ENCODE measurements at places on chromosomes 3 and 15. TPM values are rescaled to one million over a fixed set of nuclear protein-coding genes. Genes with fewer than 3 reads are reported as not detected.

DNA sequence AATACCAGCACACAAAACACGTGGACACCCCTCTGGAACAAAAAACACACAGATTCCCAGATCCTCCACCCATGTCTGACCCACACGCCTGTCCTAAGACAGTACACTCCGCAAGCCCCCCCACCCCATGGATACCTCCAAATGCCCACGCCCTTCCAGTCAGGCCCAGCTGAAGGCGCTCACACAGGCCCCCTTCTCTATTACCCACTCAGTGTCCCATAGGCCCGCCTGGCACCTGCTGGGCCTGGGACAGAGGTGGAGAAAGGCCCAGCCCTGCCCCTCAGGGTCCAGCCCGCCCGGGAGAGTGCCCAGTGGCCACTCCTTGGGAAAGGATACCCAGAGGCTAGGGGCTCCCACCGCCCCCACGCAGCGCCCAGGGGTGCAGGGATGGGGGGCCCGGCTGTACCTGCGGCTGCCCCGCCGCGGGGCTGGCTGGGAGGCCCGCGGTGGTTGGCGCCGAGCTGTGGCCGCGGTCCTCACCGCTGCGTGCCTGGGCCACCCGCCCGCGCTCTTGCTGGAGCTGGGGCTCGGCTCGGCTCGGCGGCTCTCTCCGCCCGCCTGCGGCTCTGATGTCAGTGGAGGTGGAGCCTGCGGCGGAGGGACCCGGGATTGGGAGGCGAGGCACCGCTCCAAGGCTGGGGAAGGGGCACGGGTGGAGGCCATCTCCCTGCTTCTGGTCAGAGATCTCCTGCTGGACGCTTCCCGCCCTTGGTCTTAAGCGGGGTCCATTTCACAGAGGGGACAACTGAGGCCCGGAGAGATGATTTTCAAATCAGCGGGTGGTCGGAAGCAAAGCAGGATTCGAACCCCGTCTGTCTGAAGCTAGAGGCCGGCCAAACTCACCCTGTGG is at the start of gene CAMK1:
CAMK1 (minus strand) TSS at position 522 of the 850 bp plus-strand sequence. CDS start 2,198 bp downstream, outside the sequence.
- no peak for DNase-seq

DNA sequence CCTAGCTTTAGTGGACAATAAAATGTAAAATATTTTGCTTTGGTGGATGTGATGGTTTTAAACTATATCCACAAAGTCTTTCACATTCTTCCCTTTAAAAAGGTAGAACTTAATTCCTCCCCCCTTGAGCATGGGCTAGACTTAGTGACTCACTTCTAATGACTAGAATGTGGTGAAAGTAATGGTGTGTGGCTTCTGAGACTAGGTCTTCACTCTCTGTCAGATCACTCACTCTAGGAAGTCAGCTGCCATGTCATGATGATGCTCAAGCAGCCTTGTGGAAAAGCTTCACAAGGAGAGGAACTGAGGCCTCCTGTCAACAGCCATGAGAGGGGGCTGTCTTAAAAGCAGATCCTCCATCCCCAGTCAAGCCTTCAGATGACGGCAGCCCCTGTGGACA is 4.2 kb downstream of the LRRC2 start:
- no peak for DNase-seq

- DNase-seq: no peak
Observed at GRCh38 chr3:195106418-195106906, 164.5 kb downstream of the XXYLT1 start.

- no peak for DNase-seq
Observed at GRCh38 chr3:16817197-16817596, 67.6 kb upstream of the PLCL2 start.

DNA sequence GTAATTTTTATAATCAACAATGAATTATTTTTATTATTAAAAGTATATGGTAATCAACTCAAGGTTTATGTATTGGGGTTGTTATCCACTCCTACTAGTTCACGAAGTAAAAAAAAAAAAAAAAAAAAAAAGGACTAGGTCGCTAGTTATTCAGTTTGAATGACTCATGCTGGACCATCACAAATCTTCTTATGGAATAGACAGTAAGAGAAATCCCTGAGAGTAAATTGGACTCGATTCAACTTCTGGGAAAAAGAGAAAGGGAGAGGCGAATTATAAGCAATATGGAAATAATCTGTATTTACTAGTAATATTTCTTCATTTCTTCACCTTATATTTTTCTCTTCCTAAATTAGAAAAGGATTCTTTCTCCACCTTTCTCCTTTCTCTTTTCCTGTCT is 2.0 kb downstream of the MYEF2 start:
- no peak for DNase-seq

GRCh38 chr15:96331945-96332636 is 1.6 kb downstream of the NR2F2 start:
- no peak for DNase-seq

DNA sequence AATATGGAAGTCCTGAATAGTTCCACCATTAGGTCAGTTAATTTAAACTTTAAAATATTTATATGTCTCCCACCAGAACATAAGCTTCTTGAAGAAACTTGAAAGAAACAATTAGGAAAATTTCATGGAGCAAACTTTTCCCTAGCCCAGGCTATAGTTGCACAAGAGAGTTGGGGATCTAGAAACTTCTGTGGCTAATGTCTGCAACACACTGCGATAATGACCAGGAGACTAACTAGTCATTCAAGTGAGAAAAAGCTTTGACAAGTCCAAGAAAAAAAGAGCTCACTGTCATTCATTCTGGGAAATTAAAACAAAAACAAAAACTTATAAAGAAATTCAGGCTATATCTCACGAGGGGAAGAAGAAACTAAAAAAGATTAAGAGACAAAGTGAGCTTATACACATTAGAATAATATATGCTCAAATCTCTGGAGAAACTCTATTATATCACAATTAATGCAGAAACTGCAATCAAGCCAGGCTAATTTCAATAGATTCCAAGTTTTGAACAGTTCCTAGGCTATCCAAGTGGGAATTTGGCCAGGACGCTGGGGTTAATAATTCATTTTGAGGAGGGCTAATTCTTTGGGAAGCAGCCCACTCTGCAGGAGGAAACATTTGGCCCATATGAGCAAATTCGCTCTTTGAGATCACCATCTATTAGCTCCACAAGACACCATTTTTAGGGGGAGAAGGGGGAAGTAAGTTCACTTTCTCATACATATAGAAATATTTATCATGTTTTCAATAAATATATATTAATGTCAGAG is 134.6 kb downstream of the MEIS2 start:
- DNase-seq: peak; percentile 45

DNA sequence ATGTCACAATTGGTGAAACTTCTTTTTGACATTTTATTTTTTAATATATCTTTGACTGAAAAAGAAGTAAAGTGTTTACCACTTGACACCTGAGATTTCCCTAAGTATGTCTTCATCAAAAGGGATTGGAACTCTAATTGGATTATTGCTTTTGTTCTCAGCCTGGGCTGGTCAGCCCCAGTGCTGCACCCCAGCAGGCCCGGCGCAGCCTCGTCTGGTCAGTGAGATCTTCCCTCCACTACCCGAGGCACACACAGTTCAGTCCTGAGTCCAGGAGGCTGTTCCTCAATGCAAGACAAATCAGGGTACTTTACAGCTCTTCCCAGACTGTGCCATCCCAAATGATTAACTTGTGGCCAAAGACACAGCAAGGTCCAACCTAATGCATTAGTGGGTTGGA is 146.9 kb upstream of the SEMA6D start:
- no peak for DNase-seq

- DNase-seq: no peak
Observed at GRCh38 chr3:185583925-185584324, 2.2 kb upstream of the SENP2 start.

DNA sequence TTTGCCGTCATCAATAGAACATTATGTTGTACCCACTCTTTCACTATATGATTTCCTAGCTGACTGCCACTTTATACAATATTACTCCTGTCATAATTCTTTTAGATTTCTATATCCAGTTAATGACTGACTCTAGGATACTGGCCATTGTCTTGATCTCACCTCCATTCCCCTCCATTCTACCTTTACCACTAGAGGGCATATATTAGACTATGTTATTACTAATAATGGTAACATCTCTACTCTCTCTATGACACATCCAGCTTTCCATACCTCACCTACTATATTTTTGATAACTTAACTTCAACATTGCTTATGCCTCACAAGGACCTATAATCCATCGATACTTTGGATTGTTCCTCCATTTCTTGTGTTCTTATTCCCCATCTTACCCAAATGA is 31.4 kb upstream of the POU1F1 start:
- no peak for DNase-seq

DNA sequence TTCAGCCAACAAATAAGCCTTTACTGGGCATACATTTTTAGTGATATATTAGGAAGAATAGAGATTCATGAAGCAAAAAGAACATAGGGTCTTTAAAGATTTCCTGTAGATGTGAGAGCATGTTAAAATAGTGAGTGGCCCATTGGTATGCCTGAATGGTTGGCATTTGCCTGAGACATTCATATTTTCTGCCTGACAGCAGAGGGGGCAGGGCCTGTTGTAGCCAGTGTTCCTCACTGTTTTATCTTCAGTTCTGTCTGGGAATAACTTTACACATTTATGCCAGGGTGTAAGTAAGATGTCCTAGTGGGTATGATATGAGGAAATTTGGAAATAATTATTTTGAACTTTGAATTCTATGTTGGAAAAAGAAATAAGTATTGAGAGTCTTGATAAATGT is 704.7 kb upstream of the ARPP21 start:
- DNase-seq: no peak

- no peak for DNase-seq
Observed at GRCh38 chr3:154301561-154301960, 22.7 kb downstream of the DHX36 start.

- no peak for DNase-seq
Observed at GRCh38 chr15:94943888-94944287, 712.5 kb downstream of the MCTP2 start.

DNA sequence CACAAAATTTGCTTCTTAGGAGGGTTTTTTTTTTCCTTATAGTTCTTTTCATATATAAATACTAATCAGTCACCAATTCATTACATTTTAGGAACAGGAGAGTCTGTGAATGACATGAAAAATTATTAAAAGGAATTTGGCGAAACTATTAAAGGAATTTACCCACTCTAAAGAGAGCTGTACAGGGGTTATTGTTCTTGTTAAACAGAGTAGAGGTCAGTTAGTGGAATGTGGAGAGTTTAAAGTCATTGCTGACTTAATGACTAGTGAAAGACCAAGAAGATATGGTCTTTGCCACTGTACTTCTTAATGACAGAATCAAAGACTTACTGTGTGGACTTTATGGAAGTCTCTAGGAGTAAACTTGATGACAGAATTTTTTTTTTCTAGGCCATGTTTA is 333.6 kb upstream of the C2CD4B start:
- no peak for DNase-seq

DNA sequence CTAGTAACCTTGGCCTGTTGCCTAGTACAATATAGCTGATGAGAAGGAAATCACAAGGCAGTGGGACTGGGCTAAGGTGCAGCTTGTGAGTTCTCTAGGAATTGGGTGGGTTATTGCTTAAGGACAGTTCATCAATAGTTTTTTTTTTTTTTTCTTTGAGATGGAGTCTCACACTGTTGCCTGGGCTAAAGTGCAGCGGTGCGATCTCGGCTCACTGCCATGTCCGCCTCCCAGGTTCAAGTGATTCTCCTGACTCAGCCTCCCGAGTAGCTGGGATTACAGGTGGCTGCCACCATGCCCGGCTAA is 11.5 kb downstream of the ACKR2 start:
- no peak for DNase-seq

DNA sequence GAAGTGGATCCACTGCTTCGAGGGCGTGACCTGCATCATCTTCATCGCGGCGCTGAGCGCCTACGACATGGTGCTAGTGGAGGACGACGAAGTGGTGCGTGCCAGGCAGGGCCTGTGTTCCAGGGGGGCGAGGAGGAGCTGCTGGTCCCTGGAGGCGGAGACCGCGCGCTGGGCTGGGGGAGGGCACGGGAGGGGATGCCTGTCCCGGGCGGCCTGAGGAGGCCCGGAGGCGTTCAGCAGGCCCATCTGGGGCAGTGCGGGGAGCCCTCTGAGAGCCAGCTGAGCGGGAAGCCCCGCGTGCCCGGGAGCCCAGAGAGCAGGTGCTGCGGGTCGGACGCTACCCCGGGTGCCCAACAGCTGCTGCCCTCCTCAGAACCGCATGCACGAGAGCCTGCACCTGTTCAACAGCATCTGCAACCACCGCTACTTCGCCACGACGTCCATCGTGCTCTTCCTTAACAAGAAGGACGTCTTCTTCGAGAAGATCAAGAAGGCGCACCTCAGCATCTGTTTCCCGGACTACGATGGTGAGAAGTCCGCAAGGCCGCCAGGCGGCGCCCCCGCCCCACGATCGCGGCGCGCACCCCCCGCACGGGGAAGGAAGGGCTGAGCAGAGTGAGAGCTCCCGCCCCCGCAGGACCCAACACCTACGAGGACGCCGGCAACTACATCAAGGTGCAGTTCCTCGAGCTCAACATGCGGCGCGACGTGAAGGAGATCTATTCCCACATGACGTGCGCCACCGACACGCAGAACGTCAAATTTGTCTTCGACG is 2.9 kb downstream of the GNAT1 start:
- DNase-seq: no peak

DNA sequence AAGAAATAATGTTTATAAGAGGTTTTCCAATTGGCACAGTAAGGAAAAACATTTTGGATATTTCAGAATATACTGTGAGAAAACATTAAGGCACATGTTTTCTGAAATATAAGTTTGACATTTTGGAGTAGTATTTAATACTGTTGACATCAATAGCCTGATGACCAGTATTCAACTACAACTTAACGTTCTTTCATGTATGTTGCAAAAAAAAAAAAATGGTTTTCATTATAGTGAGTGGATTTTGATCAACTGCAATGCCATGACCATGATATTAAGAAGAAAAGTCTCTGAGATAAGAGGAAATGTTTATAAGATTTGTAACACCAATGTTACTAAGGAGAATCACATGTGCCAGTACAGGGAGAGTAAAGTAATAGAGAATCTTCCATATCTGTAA is 252.8 kb upstream of the RORA start:
- DNase-seq: no peak

- DNase-seq: no peak
Observed at GRCh38 chr3:23863060-23863459, 53.7 kb downstream of the NKIRAS1 start.

DNA sequence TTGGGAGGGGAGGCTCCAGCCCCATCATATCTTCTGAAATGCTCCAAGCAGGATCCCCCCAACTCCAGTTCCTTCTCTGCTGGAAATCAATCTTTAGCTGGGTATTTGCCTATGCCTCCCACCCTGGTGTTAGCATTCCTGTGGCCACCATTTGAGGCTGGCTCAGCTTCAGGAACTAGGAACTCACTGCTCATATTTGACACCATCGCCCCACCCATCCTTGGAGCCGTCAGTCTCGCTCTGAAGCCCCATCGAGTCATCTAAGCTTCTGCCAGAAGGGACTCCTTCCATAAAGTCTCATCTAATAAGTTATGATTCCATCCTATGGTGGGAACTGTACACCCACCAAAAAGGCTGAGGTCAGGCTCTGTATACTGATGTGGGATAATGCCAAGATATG is 26.4 kb downstream of the PRKCD start:
- no peak for DNase-seq

SCG3 gene
- polyA plus RNA-seq: 0.61 TPM

ASB14 gene
- polyA plus RNA-seq: not detected

RTP3 gene
- not detected for polyA plus RNA-seq

XCR1 gene
- polyA plus RNA-seq: 0.77 TPM

MEGF11 gene
- 0.13 TPM for polyA plus RNA-seq

GCHFR gene
- 28.7 TPM for polyA plus RNA-seq

KLHL6 gene
- polyA plus RNA-seq: 0.76 TPM

ITGA11 gene
- 2.9 TPM for polyA plus RNA-seq
